Dermis lymphatic vessel endothelial cell (primary cell): ENCODE measurements at places on chromosomes 1 and 21. TPM values are rescaled to one million over a fixed set of nuclear protein-coding genes. Genes with fewer than 3 reads are reported as not detected.

ADAMTSL4 gene
- 0.11 and 0.34 TPM in 2 replicates for total RNA-seq

CAPN2 gene
- total RNA-seq = 161 and 251 TPM in 2 replicates

DPT gene
- not detected in 2 replicates for total RNA-seq

NBPF6 gene
- not detected in 2 replicates for total RNA-seq

AKR1A1 gene
- 180 and 198 TPM in 2 replicates for total RNA-seq

FAM72C gene
- total RNA-seq = 0.33 and 0.34 TPM in 2 replicates

SLC9C2 gene
- not detected in 2 replicates for total RNA-seq

TMIGD3 gene
- not detected in 2 replicates for total RNA-seq

MIXL1 gene
- 0.11 TPM in 1 of 2 replicates, not detected in the other for total RNA-seq

SPATA45 gene
- 0.17 TPM in 1 of 2 replicates, not detected in the other for total RNA-seq

KRTAP26-1 gene
- total RNA-seq = not detected in 2 replicates

CFHR4 gene
- total RNA-seq = not detected in 2 replicates

TTC34 gene
- total RNA-seq = 0.09 and 0.11 TPM in 2 replicates

LHX8 gene
- not detected in 2 replicates for total RNA-seq

GPR25 gene
- total RNA-seq = not detected in 2 replicates

ARHGEF10L gene
- total RNA-seq = 0.69 and 0.76 TPM in 2 replicates

TPTE gene
- total RNA-seq = not detected in 2 replicates

FHAD1 gene
- 0.26 TPM in 1 of 2 replicates, not detected in the other for total RNA-seq

KNCN gene
- not detected in 2 replicates for total RNA-seq

GDAP2 gene
- total RNA-seq = 15.9 and 18.6 TPM in 2 replicates

IGFN1 gene
- total RNA-seq = not detected in 2 replicates
